ENCODE measurements at places on chromosomes 12 and 14.

- peak; percentile 80 for DNase-seq
Measured at GRCh38 chr14:99518441-99519346, 37.5 kb downstream of the CCNK start.

DNA sequence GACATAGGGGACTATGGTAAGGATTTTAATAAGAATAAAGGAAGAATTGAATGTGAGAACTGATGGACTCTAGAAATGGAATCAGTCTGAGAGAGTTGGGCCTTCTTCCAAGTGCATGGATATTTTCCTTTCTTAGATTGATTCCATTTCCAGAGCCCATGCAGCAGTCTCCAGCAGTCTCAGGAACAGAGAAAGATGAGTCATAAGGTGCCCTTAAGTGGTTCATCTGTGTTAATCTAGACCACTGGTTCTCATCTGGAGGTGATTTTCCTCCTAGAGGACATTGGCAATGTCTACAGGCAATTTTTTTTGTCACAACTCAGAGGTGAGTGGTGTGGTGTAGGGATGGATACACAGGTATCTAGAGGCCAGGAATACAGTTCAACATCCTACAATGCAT lies 25.9 kb downstream of the TRIM9 start:
- no peak for DNase-seq

DNA sequence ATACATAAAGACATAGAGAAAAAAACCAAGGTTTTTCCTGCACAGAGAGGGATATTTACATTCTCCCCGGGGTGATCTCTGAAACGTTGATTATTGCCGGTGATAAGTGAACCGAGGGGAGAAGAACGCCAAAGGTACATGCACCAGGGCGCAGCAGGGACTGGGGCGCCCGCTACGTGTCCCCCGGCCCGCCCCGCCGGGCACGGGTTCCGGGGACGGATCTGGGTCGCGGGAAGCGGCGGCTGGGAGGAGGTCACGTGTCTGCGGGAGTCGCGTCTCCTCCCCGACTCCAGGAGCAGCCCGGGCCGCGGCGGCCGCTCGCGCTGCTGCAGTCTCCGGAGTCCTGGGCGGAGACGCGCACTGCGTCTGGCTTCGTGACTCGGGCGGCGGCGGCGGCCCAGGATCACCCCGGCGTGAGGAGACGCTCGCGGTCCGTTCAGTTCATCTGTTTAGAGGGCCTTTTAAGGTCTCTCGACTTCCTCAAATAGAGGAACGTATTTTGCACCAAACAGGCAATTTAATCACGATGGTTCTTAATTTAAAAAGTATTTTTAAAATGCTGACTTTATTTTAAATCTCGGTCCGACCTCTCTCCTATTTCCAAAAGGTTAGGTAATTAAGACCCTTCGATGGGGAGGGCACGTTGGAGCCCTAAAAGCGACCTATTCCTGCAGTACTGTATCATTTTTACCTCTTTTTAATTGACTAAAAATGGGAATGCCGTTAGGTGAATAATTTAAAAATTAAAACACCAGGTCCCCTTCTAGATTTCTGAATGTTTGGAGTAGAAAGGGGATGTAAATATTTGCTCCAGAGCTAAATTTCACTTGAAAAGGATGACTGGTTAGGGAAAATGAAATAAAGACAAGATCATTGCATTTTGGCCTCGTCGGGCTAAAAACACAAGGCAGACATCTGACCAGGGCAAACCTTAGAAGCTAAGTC lies 1.8 kb upstream of the BHLHE41 start:
- no peak for DNase-seq

DNA sequence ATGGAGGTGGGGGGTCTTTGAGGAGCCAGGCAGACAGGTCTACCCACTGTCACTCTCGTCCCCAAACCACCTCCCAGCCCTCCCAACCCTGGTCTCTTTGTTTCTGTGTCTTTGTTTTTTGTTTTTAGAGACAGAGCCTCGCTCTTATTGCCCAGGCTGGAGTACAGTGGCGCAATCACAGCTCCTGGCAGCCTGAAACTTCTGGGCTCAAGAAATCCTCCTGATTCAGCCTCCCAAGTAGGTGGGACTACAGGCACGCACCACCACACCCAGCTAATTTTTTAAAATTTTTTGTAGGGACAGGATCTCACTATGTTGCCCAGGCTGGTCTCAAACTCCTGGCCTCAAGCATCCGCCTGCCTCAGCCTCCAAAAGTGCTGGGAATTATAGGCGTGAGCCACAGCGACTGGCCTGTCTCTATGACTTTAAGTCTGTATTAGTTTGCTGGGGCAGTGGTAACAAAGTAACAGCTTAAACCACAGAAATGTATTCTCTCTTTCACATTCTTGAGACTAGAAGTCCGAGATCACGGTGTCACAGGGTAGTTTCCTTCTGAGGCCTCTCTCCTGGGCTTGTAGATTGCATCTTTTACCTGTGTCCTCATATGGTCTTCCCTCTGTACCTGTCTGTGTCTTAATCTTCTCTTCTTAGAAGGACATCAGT lies 26.1 kb downstream of the DTX1 start:
- DNase-seq: no peak

DNA sequence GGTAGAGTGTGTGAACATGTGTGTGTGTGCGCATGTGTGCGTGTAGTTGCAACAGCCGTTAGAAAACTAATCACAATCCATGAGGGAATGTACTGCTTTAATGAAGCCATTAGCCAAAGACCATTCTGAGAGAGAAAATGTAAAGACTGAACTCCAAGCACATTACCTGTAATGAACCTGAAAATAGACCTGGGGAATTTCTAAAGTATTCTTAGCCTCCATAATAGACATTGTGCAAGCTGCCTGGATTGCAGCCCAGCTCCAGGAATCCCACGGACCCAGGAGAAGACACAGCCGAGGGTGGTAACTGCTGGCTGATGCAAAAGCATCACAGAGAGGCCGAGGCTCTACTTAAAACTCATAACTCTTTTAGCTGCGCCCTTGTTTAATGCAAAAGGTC lies 156.6 kb downstream of the SLC15A4 start:
- DNase-seq: no peak

DNA sequence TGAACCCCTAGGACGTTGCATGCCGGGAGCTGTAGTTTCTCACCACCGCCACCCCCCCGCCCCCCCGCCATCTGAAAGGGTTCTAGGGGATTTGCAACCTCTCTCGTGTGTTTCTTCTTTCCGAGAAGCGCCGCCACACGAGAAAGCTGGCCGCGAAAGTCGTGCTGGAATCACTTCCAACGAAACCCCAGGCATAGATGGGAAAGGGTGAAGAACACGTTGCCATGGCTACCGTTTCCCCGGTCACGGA lies 501 bp upstream of the HSP90B1 start:
- no peak for DNase-seq

GRCh38 chr12:92650228-92650822 lies 52.5 kb upstream of the PLEKHG7 start:
- no peak for DNase-seq

DNA sequence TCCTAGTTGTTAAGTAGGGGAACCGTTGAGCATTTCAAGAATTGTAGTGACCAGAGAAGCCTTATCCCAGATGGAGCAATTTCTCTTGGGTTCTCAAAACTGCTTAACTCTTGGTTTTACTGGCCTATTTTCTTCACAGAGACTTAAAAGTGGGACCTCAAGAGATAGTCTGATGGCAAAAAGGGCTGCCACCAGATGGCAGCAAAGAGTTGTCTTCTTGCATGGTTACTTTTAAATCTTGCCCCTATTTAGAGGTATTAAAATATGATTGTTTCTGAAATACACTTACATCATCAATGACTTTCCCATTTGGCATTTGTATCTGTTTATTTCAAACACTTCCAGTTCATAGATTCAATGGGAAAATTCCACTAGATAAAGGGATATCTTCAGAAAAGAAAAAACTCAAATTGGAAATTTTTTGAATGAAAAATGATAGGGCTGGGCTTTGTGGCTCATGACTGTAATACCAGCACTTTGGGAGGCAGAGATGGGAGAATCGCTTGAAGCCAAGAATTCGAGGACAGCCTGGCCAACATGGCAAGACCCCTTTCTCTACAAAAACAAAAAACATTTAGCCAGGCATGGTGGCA lies 69.9 kb upstream of the CNTN1 start:
- peak; percentile 6 for DNase-seq

GRCh38 chr14:24693983-24694382 lies 60.0 kb upstream of the GZMB start:
- no peak for DNase-seq

GRCh38 chr14:59904184-59904583 lies 15.8 kb upstream of the LRRC9 start:
- DNase-seq: no peak

DNA sequence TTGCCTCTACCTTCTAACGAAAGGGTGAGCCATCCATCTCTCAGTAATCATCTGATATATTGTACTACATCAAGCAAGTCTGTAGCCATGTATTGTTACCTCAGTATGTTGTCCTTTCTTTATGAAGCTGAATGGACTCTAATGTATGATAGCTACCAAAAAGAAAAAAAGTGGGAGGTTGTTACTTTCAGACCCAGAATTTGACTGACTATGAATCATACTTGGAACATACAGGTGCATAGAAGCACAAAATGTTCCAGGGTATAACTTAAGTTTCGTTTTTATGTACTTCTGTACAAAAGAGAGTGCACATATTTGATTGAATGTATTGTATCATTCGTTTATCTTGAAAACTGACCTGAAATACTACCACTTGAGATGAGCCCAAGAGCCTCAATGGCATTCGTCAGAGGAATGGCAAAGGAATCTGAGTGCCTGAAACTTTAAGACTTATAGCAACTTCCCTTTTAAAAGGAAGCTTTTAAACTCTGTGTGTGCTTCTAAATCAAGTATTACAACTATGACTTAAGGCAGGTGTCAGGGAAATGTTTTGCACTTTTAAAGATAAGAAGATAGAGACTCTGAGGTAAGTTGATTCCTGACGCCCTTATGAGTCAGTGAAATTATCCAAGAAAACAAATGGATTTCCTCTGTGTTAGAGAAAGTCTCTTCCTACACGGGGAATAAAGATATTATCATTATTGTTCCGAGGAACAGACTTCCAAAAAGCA lies 951.5 kb downstream of the GALC start:
- no peak for DNase-seq

DNA sequence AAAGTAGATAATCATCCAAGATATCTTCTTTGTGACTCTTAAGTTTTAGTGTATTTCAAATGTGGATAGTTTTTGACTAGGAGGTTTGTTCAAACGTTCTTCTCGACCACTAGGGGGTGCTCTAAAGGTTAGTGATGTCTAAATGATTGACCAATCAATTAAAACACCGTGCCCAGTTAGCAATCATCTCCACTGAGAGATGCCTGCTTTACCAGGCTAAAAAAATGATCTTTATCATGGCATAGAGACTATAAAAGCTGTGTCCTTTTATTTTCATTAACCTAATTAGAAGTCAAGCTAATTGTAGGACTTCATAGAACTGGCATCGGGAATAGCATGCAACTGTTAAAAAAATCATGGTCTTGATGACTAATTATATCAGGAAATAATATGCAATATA lies 153.9 kb downstream of the PRKCH start:
- DNase-seq: no peak

- DNase-seq: no peak
Measured at GRCh38 chr12:78146365-78146772, 315.7 kb downstream of the NAV3 start.

DNA sequence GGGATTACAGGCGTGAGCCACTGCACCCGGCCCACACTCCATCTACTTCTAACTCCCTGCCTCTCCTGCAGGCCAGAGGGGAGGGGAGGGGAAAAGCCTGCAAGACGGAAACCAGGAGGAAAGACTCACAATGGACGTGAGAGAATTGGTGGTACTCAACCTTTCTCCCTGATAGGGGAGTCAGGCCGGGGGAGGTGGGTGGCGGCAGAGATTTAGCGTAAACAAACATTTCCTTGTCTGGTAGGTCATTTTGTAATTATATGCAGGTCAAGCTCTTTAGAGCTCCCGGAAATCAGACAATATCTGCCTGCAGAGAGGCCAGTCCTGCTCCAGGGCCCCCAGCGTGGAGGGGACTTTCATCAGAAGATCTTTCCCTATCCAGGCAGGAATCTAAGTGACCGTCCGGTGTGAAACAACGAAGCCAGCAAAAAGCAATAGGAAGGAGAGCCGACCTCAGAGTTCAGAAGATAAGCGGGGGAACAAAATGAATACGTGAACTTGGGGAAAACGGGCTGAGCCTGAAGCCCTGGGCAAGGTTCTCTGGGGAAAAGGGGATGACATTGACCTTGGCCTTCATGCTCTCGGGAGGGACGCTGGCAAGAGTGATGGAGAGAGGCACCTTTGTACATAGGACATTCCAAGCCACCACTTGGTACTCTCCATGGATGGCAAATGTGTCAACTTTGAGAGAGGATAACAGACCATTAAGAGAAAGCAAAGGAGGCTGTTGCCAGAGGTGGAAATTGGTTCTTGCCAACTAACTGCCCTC lies 62.3 kb downstream of the SPRING1 start:
- no peak for DNase-seq

GRCh38 chr14:65867333-65867732 lies 454.8 kb downstream of the FUT8 start:
- no peak for DNase-seq

DNA sequence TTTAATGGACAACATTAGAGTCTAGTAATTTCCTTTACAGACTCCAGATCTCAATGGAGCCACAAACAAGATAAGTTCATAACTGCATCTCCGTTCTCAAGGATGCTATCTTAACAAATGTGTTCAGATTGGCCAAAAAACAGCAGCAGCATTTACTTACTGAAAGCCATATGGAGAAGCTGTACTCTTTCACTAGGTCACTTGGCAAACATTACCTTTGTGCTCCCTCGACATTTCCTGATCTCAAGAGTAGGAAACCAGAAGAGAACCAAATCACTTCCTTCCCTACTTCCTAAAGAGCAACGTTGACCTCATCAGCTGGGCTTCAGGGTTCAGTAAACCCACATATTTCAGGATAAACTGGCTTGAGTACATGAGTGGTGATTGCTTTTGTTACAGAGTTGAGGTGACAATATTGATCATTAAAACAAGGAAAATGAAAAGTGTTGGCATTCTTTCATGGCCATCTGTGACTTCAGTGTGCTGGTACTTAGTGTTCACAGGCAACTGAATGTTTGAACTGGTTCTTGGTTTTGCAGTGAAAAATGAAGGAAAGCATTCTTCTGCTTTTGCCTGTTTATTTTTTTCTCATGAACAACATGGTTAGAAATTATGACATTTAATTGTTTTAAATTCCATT lies 449.6 kb downstream of the TMEM117 start:
- DNase-seq: no peak

Measured in stimulated activated CD4-positive, alpha-beta T cell treated with anti-CD3 and anti-CD28 coated beads, Interleukin-1b, Interleukin-23, amount 100 ng/mL, for 4 hours (primary cell).